Gastroesophageal sphincter (tissue), 4 donors: ENCODE measurements at places on chromosomes 3 and 15. TPM values are rescaled to one million over a fixed set of nuclear protein-coding genes. Genes with fewer than 3 reads are reported as not detected.

DNA sequence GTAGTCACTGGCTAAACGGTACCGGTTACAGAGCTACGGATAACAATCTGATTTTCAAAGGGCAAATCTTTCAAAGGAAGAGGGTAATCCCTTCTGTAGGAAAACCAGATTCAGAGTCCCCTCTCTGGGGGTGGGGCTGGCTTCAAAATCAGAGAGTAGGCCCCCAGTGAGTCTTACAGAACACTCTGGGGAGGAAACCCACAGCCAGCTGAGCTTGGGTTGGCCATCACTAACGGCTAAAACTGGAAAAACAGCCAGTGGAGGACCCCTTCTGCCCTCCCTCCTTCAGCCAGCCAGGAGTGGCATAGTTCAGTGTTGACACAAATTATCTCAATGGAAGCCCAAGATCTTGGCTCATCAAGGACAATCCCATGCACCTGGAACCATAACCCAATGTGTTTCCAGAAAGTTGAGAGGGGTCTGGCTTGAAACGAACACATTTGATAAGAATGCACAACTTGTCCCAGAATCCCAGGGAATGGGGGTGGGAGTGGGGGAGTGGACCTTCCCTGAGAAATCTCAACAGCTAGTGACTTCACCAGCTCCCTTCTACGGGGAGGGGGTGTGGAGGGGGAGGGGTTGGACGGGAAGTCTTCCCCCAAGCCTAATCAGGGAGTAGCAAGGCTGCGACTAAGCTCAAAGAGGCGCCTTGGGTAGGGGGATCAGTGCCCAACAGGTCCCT is 1.0 kb downstream of the RASL12 start:
- ATAC-seq, result peak; percentile 12
- peak overlapping the region; percentile 70 for H3K4me3 ChIP-seq
- peaks cover 5% of the 10 kb centered on the region for H3K27me3 ChIP-seq
- H3K36me3 ChIP-seq, result no peaks in the 10 kb centered on the region
- H3K4me1 ChIP-seq, result peaks cover 100% of the 10 kb centered on the region
- peak overlapping the region; percentile 93 for H3K27ac ChIP-seq

GRCh38 chr3:30576946-30577345 is 29.5 kb upstream of the TGFBR2 start:
- H3K27me3 ChIP-seq, result no peaks in the 10 kb centered on the region
- H3K36me3 ChIP-seq, result no peaks in the 10 kb centered on the region
- H3K4me3 ChIP-seq, result no peak overlapping the region
- no peak for ATAC-seq

- peaks cover 11% of the 10 kb centered on the region for H3K4me1 ChIP-seq
- peaks cover 18% of the 10 kb centered on the region for H3K27me3 ChIP-seq
- peak overlapping the region; percentile 14 for H3K27ac ChIP-seq
- H3K4me3 ChIP-seq, result no peak overlapping the region
Measured at GRCh38 chr15:73972984-73973682, 19.0 kb downstream of the STOML1 start.

PATL2 gene
- 1.1 TPM for total RNA-seq

THUMPD3 gene
- 25.2 TPM for total RNA-seq

DNA sequence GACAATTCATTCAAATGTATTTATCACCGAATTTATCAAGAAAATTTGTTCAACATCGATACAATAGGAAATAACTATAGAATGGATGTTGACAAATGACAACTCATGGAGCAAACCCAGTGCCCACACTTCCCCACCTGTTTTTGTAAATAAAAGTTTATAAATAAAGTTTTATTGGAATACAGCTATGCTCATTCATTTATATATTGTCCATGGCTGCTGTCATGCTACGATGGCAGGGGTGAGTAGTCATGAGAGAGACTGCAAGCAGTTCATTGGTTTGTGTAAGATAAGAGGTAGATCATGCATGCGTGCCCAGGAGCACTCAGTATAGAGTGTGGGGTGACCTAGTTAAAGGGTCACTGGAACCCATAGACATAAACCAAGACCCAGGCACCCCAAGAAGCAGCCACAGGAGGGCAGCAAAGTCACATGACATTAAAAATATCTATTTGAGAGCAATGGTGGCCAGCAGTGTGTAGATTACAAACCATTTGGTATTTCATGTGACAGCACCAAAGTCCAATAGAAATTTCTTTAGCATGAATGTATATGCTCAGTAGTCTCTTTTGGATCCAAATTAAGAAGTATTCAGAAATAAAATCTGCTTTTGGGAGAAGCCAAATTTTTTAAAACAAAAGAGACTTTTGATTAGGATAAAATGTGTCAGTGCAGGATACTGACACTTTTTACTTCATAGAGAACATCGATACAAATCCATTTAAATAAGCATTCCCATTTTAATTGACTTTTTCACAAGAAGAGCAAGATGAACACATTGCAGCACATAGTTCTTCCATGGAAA is 794.8 kb downstream of the MCTP2 start:
- peak; percentile 7 for ATAC-seq
- no peaks in the 10 kb centered on the region for H3K36me3 ChIP-seq
- no peaks in the 10 kb centered on the region for H3K27me3 ChIP-seq
- no peak overlapping the region for H3K27ac ChIP-seq
- no peaks in the 10 kb centered on the region for H3K4me1 ChIP-seq
